GM12864 (cell line): ENCODE measurements at places on chromosomes 2 and 18.

DNA sequence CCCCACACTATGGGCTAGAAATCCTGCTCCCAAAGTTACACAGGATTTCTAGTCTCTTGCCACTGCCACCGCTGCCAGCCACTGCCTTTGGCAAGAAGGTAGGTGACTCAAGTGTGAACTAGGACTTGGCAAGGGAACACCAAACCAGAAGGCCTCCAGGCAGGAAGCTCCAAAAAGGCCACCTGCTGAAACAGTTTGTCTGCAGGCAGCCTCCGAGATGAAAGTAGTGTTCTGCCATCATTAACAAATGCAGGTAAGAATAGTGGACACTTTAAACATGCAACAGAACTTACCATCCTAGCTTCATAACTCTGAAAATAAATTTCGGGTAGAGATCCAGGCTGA, 3.9 kb downstream of the ANKRD44 start:
- no peak for DNase-seq

GRCh38 chr2:67872481-67872880, 190.3 kb downstream of the C1D start:
- DNase-seq = no peak

GRCh38 chr18:2879889-2880288, 33.1 kb downstream of the EMILIN2 start:
- no peak for DNase-seq

DNA sequence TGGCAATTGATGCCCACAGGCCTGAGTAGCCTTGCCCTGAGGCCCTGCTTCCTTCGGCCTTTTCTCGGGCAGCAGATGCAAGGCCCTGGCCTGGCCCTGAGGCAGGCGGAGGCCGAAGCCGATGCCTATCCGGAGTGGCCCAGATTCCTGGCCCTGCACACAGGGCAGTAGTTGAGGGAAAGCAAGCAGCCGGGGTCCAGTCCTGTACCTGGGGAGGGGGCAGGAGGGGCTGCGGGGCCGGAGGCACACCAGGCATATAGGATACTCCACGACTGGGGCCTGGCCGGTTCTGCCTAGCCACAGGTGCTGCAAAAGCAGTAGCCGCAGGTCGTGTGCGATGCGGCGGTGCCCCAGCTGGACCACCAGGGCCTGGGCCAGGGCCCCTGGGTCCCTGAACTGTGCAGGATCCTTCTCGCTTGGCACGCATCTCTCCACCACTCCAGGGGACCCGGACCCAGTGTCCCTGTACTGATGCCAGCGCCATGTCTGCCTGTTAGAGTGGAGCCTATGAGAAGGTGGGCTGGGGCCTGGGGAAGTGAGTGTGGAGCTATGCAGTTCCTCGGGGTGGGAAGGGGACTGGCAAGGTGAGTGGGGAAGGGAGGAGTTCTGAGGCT, 1.8 kb downstream of the PRR30 start:
- DNase-seq = no peak

DNA sequence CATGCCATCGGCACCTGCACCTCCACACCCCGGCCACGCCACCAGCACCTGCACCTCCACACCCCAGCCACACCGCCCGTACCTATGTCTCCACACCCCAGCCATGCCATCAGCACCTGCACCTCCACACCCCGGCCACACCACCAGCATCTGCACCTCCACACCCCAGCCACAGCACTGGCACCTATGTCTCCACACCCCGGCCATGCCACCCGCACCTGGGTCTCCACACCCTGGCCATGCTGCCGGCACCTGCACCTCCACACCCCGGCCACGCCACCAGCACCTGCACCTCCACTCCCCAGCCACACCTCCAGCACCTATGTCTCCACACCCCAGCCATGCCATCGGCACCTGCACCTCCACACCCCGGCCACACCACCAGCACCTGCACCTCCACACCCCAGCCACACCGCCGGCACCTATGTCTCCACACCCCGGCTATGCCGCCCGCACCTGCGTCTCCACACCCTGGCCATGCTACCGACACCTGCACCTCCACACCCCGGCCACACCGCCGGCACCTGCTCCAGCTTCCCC, 390.3 kb upstream of the MYT1L start:
- DNase-seq = no peak

DNA sequence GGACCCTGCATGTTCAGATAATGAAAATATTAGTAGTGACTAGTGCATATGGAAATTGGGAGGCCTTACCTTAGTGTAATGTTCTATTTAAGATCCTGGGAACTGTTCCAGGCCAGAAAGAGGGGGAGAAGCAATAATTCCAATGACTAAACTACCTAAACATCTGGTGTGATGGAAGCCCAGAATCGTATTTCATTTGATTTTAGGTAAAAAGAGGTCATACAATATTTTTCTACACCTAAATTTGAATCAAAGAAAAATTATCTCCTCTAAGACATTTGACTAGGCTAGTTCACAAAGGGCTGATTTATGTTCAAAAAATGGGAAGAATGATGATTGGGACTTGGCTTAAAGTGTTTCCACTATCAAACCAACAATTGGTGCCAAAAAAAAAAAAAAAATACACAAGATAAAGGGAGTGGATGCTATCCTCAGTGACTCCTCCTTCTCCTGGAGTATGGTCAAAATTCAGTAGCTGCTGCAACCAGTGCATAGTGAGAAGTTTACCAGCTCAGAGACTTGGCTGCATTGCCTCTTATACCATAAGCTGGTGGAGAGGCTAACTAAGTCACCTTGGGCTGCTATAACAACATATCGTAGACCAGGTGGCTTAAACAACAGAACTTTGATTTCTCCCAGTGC, 1038.3 kb upstream of the ACVR2A start:
- no peak for DNase-seq

- DNase-seq = no peak
Measured at GRCh38 chr18:46298511-46298910, 194.3 kb downstream of the HAUS1 start.

DNA sequence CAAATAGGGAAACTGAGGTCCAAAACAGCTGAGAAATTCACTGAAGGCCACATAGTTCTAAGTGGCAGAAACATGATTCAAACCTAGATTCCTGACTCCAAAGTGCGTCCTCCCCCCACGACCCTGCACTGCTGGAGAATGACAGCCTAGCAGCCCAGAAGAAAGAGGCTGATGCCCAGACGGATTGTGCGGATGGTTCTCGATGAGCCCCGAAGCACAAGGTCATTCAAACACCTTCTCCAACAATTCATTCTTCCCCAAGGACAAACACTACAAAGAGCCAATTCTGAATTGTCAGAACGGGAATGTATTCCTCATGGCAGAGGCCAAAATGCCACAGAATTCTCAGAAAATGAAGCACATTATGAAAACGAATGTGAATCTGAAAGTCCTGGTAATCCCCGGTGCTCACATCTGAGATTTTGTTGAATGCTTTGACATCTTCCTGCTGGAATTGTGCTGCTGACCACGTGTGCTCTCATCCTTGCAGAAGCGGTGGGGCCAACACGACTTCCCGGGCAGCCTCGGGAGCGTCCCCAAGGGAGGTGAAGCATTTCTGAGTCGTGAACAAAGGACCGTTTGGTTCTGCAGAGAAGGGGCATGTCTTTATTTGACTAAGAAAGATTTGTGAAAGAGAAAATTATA, 337.0 kb downstream of the EIPR1 start:
- DNase-seq = no peak

- DNase-seq = no peak
Measured at GRCh38 chr2:109174214-109174613, 45.2 kb downstream of the SH3RF3 start.

GRCh38 chr2:234632527-234633391, 135.9 kb upstream of the ARL4C start:
- DNase-seq = no peak

GRCh38 chr18:7094427-7094826, 23.2 kb downstream of the LAMA1 start:
- no peak for DNase-seq

DNA sequence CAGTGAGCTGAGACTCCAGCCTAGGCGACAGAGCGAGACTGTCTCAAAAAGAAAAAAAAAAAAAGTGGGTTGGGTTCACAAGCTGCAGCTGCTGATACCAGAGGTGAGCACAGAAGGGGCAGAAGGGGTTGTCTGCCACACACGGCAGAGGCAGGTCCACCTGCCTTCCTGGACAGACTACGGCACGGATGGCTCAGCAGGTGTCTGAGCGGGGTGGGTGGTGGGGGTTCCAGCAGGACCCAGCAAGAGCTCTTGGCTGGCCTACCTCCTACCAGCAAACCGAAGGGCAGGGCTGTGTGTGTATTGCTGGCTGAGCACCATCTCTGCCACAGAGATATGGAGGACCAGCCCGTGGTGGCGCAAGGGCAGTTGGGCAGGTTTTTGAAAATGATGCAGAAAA, 130.4 kb upstream of the ASB18 start:
- DNase-seq = no peak

GRCh38 chr2:141595316-141595920, 535.4 kb downstream of the LRP1B start:
- DNase-seq = no peak

DNA sequence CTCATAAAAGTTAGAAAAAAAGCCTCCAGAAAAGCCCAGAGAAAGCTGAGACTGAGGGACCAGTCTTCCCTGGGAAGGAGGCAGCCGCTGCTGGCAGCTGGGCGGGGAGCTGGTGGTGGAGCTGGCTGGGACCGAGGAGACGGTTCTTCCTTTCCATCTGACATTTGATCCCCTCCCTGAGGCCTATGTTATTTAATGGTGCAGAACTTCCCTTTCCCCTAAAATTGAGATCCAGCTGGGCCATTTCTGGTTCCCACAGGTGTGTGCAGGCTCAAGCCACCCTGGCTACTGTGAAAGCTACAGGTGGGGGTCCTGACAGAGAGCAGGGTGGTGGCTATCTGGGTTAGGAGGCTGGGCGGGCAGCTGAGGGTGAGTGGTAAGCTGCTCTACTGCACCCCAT, 81.5 kb upstream of the FZD7 start:
- no peak for DNase-seq

DNA sequence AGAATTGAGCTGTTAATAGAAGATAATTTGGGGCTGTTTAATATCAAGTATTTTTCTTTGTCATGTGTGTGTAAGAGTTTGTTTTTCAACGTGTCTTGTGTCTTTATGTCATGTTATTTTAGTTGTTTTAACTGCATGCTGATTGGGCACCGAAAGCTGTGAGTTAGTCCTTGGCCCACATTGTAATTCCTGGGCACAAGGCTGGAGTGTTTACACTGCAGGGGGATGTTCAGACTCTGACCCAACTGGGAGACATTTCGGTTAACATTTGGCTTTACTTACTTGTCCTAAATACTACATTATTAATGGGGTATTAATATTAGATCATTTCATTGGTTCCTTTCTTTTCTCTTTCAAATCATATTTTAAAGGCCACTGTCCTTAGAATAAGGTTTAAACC, 381.0 kb downstream of the OSR1 start:
- no peak for DNase-seq

- DNase-seq = no peak
Measured at GRCh38 chr18:35938158-35938557, 34.3 kb upstream of the RMP24 start.

DNA sequence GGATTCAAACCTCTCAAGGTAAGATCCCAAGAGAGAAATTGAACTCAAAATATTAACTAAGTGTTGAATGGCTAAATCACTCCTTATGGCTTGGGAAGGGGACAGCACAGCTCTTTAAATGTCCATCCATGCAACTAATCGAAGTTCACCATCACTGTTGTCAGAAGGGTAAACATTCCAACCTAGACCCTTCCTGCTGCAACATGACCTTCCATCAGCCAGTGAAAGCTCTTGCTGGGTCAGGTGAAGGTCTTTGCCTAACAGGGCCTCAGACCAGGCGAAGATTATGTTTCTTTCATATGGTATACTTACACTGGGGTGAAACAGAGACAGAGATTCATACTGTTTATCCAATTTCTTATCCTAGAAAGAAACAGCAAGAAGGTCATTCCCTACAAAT, 16.4 kb downstream of the IAH1 start:
- no peak for DNase-seq

DNA sequence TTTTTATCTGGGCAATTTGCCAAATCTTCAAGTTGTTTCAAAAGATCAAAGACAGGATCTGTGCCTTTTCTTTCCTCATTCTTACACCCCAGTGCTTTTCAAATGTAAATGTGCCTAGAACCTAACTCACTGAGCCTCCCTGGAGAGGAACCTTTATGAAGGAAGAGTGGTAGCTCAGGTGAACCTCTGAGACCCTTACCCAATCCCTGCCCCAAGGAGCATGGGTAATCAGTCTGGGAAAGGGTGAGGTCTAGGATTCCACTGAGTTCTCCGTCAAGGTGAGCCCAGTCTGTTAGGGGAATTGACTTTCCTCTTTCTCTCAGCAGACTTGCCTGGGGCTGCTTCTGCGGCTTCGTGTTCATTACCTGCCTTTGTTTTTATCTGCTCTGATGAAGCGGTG, 88.1 kb upstream of the MAP4K4 start:
- no peak for DNase-seq

DNA sequence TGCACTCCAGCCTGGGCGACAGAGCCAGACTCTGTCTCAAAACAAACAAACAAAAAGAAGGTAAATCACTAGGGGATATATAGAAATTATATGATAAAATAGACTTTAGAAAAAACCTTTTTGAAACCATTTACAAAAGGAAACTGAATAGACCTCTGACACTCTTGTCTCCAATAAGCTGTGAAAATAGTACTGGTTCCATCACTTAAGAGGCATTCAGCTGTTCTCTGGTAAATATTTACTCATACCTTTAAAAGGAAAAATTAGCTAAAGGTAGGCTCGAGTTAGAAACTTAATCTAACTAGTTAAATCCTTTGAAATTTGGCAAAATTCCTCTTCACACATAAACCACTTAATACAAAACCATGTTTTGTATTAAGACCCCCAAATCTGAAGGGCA, 21.4 kb downstream of the RAB27B start:
- no peak for DNase-seq

DNA sequence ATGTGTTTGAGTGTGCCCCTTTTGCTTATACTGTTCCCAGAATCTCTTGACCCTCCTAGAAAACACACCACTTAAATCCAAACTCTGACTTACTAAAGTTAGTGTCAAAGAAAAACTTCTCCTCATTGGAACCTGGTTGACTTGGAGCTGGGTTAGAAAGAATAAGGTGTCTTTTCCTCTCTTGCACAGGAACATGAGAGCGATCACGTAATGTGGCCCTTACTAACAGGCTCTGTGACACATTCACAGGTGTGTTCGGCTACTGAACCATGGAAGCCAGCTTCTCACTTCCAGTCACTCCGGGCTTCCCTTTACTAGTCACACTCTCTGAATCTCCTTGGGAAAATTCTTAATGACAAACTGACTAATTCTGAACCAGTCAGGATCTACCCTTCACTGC, 5.4 kb upstream of the POU3F3 start:
- no peak for DNase-seq

DNA sequence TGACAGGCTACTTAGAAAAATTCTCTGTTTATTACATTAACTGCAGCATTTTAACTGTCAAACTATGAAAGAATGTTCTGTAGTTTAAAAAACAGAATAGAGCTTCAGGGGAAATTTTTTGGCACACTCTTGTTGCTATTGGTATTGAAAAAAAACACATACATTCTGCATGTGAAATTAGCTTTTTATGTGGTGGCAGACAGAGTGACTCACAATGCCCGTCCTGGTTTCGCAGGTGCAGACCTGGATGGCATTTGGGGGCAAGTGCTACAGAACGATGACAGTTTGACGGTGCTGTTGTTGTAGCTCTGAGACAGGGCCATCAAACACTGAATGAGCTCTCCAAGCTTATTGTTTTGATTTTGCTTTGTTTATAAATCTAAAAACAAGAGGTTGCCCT, 105.0 kb upstream of the MAP3K20 start:
- no peak for DNase-seq

GRCh38 chr2:172462849-172463381, 35.5 kb downstream of the ITGA6 start:
- DNase-seq = no peak

- DNase-seq = no peak
Measured at GRCh38 chr2:135916207-135916606, 40.0 kb upstream of the MCM6 start.

- DNase-seq = peak; percentile 2
Measured at GRCh38 chr2:172909454-172909853, 166.2 kb upstream of the MAP3K20 start.
